NCI-H2227 treated with DMSO at 0.1 percent for 48 hours (cell line): ENCODE measurements at places on chromosomes 1 and 21.

- DNase-seq = no peak
Measured at GRCh38 chr1:5988596-5989285, 3.5 kb downstream of the NPHP4 start.

DNA sequence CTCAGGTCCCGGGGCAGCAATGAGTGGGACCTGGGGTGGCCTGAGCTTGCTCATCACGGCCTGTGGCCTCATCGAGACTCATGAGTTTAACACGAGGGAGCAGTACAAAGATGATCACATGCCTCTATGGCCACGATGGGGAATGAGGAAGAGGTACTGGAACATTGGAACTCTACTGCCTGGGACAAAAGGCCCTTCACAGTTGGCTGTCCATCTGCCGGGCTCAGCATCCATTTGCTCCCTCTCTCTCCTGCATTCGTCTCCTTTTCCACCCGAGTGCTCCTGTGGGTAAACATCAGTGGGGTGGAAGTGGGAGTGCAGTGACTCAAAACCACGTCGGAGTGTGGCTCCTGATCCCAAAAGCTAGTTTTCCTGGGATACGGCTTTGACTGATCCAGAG lies 124.9 kb downstream of the KAZN start:
- no peak for DNase-seq

DNA sequence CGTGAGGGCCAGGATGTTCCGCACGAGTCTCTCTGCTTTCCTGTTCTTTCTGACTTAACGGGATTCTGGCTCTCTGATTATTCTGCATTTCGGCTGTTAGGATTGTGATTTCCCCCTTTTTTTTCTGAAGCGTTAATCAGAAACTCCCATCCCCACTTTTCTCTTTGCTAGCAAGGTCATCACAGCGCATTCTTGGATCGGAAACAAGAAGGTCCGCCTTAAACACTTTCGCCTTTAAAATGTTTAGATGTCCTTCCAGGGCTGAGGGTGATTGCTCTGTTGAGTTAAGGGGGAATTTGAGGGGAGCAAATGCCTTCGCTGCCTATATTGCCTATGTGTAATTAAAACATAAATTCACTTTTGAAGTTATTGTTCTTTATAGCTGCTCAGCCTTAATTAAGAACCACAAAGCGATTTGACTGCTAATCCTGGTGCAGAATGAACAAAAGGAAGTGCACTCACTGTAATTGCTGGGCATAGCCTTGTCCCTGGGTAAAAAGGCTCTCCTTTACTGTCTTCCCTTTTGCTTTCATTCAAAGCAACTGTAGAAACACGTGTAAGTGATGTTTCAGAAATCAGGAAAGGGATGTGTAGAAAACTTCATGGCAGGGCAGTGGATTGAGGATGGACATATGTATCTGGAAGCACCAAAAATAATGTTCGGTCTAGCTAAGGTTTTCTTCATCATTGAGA lies 1.2 kb downstream of the LAMC1 start:
- DNase-seq = no peak

DNA sequence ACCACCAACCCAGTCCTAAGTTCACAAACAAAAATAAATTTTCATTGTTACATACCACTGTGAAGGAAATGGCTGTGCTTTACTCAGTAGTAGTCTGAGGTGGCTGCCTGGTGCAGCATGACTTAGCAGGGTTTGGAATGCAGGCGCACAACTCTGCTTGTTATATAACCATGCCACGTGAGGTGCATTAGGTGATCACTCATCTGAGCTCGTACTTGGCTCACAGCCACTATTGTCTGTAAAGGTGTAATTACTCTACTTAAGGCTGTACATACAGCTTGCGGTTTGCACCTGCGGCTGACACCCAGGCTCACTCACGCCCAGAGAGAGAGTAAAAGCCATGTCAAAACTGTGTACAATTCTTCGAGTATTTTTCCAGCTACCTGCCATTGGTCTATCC lies 599.4 kb downstream of the LTN1 start:
- DNase-seq = no peak

DNA sequence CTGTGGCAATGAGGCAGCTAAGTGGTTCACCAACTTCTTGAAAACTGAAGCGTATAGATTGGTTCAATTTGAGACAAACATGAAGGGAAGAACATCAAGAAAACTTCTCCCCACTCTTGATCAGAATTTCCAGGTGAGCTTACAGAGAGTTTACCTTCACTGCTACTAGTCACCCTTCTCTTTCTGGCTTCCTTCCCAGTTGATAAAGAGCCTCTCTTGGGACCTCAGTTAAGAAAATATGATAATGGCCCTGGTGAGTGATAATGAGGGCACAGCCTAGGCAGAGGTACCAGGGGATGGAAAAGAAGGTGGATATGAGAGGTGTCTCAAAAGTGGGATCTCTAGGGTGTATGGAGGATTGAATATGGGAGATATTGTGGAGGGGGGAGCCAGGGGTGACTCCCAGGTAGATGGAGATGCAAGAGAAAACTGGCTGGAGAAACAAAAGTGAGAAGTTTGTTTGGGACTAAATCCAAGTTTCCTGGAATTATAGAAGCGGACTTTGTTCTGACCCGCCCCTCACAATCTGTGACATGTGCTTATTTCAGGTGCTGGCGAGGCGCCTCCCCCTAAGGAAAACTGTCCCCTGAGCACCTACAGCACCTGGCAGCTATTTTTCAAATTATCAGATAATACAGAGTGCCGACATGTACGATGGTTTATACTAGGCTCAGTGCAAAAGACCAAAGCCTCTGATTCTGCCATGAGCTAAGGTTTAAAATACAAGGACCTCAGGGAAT lies 13.7 kb downstream of the MTARC2 start:
- DNase-seq = no peak

DNA sequence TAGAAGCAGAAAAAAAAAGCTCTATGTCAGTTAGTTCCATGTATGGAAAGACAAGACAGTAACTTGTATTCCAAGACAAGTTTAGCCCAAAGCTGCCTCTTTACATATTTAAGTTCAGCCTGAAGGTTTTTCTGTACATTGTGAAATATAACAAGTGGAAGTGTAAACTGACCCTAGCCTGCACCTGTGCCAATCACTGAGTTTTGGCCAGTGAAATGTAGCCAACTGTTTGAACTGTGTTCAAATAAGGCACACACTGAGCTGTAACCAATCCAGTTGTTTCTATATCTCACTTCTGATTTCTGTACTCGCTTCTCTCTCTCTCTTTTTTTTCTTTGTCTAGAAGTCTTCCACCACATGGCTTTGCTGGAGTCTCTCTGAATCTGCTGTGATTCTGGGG lies 1227.1 kb downstream of the NCAM2 start:
- no peak for DNase-seq

DNA sequence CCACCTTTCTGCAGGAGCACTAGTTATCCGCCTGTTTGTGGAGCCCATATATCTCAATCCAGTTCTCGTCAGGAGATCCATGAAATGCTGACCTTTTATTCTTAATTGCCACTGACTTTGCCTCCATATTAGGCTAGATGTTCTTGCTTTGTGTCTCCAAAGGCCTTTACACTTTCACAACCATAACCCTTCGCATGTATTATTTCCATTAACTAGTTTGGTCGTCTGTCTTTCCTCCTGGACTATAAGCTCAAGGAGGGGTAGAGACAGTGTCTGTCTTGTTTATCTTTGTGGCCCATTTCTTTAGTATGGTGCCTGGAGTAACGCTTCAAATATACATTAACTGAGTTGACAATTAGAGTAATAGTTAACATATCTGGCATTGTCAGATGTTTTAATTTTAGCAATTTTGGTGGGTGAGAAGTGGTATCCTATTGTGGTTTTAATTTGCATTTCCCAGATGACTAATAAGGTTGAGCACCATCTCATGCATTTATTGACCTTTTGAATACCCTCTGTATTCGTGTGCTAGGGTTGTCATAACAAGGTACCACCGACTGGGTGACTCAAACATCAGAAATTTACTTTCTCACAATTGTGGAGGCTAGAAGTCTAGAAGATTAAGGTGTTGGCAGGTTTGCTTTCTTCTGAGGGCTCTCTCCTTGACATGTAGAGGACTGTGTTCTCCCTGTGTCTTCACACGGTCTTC lies 21.7 kb upstream of the IL12RB2 start:
- DNase-seq = no peak
